ENCODE measurements at places on chromosomes 16 and 17.
A peak's percentile ranks its signal among the peaks of the same experiment; 100 is the strongest.

DNA sequence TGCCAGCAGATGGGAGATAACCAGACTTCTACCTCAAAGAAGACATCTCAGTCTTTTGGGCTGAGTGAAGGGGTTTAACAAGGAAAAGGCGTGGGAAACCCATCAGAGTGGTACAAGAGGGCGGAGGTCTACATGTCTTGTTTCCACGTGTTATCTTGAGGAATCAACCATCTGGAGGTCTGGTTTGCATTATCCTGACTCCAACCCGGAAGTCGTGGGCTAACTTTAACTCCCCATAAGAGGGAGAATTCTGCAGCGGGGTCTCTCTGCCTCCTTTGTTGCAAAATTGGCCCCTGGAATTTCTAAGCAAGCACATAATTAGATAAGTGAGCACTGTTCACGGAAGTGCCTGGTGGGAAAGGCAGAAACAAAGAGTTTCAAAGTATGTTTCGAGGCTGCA, 398.7 kb upstream of the C16orf82 start:
- DNase-seq, result no peak

GRCh38 chr17:11144358-11145233, 96.4 kb upstream of the SHISA6 start:
- peak; percentile 40 for DNase-seq

DNA sequence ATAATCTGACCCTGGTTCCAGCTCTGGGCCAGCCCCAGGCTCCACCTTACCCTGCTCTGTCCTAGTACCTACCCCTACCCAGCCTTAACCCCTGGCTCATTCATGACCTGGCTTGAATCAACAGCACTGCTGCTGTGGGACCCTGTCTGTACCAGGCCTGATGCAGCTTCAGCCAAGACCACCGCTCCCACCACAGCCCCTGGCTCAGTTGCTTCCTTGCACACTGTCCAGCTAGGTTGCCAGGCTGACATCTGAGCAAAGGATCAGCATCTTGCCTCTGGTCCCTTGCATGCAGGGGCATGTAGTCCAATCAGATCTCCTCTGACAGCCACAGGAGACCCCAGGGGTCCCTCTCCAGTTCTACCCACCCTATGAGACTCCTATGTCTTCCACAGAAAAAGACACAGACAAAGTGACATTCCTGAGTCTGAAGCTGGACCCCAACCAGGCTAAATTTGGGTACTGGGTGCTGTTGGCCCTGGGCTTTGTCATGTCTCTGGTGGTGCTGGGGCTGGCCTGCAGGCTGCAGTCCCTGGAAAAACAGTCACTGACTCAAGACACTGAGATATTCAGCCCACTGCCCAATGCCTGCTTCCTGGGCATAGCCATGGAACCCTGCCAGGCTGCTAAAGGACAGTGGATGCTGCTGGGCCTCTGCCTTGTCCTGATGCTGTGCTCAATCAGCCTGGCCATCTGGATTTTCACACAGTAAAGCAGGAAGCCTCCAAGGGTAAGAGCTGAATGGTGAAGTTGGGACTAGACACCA, 3.9 kb upstream of the KCNH6 start:
- no peak for DNase-seq

DNA sequence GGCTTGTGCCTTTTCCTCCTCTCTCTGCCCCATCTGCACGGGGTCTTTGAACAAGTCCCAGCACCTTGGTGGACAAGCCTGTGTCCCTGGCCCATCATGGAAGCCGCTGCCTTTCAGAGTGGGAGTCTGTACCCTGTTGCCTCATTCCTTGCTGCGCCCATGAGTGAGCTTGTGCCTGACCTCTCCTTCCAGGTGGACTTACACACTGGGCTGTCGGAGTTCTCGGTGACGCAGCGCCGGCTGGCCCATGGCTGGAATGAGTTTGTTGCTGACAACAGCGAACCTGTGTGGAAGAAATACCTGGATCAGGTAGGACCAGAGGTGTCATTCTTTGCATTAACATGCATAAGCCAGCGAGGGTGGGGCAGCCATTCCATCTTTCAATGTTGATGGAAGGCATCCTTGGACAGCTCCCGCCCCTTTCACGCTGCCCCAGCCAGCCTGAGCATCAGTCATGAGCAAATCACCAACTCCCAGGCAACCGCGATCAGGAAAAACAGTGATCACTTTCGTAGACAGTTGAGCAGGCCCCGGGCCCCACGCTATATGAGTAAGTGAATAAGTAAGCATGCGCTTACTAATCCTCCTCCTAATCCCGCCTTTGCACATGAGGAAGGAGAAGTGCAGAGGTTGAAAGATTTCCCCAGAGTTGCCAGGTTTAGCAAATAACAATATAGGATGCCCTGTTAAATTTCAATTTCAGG, 36.8 kb downstream of the ATP2C2 start:
- peak; percentile 37 for DNase-seq

GRCh38 chr17:72462814-72463213, 342.0 kb downstream of the SOX9 start:
- no peak for DNase-seq

All from WERI-Rb-1 (cell line).